ENCODE measurements at places on chromosomes 5 and 9. TPM values are rescaled to one million over a fixed set of nuclear protein-coding genes. Genes with fewer than 3 reads are reported as not detected.

Gene TPPP
- 0.30 TPM for total RNA-seq

Gene JAKMIP2
- total RNA-seq = 2.6 TPM

Gene HCN1
- total RNA-seq = 0.24 TPM

Gene GPR150
- not detected for total RNA-seq

Gene PAEP
- total RNA-seq = 0.27 TPM

Gene LCN9
- not detected for total RNA-seq

Gene TENT4A
- 23.3 TPM for total RNA-seq

Gene CDH12
- 31.6 TPM for total RNA-seq

Gene FOXD1
- 16.1 TPM for total RNA-seq

Gene TMEM267
- total RNA-seq = 6.2 TPM

Gene FBXO10
- 4.5 TPM for total RNA-seq

Gene GABRA6
- total RNA-seq = not detected

Gene SV2C
- total RNA-seq = not detected

Gene OR1Q1
- not detected for total RNA-seq

Gene ATP6V0E1
- 44.1 TPM for total RNA-seq

Gene MELK
- 46.8 TPM for total RNA-seq

Gene ANKRD31
- total RNA-seq = 0.32 TPM

Gene DCTN4
- total RNA-seq = 39.9 TPM

Gene NOTCH1
- 18.7 TPM for total RNA-seq

Gene LCN15
- not detected for total RNA-seq

Gene PCDH12
- 0.15 TPM for total RNA-seq

Gene CDH18
- 0.30 TPM for total RNA-seq

Gene SLC6A19
- total RNA-seq = not detected

Gene ARL15
- total RNA-seq = 15.6 TPM

Gene PCDHB11
- 3.9 TPM for total RNA-seq

Gene HMCN2
- 0.23 TPM for total RNA-seq

Gene NUTM2G
- not detected for total RNA-seq

Gene FAM170A
- not detected for total RNA-seq

Data from A375 (cell line).